NK-92 treated with Interleukin-12 subunit alpha and Interleukin-12 subunit beta, amount 100 ng/mL, for 24 hours (cell line): ENCODE measurements at places on chromosomes 13 and 19.

- DNase-seq: no peak
Measured at GRCh38 chr19:33755099-33756035, 41.3 kb upstream of the KCTD15 start.

DNA sequence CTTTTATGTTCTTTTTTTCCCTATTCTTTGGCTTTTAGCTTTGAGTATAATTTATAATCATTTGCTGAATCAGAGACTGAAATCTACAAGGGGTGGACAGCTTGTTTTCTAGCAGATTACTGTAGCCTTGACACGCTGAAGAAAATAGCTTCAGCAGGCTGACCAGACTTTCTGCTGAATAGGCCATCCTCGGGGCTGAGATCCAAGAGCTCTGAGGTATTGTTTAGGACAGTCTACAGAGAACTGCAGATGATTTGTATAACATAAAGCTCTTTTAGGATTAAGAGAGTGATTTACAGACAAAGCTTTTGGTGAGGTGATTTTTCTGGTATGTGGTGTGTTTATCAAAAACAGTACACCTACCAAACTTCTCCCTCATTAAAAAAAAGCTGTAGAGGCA is 16.8 kb downstream of the POLR1D start:
- DNase-seq: no peak

DNA sequence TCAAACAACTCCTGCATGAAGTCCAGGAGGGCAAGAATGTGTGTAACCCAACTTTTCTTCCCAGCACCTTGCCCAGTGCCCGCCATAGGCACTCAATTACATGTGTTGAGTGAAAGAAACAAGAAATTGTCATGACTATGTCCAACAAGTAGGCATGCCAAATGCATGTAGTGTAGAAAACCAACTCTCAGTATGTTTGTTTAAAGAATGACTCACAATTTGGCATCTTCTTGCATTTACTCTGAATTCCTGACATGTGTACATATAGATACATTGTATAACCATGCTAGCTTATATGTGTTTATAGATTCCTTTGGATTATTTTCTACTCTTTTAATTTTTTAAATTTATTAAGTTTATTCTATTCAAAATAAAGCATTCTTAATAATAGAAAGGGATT is 305.0 kb downstream of the EFNB2 start:
- DNase-seq: no peak

DNA sequence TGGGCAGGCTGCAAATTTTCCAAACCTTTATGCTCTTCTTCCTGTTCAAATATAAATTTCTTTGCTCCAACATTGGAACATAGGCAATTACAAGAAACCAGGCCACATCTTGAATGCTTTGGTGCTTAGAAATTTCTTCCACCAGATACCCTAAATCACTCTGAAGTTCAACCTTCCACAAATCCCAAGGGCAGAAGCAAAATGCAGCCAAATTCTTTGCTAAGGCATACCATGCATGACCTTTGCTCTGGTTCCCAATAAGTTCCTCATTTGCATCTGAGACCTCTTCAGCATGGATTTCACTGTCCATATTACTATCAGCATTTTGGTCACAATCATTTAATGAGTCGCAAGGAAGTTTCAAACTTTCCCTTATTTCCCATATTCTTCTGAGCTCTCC is 130.9 kb downstream of the DIAPH3 start:
- no peak for DNase-seq

DNA sequence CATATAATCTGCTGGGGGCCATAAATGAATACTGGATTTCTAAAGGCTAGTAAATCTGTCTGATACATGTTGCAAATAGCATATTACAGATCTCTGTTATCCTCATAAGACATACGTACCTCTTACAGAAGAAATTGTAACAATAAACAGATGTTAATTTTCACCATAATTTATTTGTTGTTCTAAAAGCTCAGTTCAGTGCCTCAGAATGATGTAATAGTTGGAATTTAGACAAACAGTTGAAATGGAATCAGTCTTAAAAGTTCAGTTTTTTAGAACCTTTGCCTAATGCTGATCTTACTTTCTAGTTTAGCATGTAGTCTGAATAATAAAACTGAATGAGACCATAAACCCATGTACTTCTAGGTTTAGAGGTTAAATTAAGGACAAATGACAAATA is 43.1 kb downstream of the B3GLCT start:
- no peak for DNase-seq

DNA sequence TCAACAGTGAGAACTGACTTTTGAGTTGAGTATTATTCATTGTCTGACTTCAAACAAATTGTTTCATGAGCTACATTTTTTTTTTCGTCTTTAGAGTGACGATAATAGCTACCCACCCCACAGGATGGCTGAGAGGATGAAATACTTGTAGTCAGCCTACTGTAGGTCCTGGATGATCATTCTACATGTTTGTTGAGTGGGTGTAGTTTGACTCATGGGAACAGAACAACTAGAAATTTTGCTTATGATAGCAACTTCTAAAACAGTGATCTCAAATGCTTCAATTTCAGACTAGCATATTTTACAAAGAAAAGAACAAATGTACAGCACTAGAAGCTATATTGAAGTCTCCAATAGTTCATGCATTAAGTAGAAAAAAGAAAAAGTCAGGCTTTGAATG is 651.8 kb downstream of the PCDH9 start:
- DNase-seq: no peak

GRCh38 chr19:12886651-12886968 is 391 bp downstream of the KLF1 start:
- DNase-seq: no peak

GRCh38 chr13:42337808-42338600 is 66.1 kb downstream of the AKAP11 start:
- DNase-seq: no peak

DNA sequence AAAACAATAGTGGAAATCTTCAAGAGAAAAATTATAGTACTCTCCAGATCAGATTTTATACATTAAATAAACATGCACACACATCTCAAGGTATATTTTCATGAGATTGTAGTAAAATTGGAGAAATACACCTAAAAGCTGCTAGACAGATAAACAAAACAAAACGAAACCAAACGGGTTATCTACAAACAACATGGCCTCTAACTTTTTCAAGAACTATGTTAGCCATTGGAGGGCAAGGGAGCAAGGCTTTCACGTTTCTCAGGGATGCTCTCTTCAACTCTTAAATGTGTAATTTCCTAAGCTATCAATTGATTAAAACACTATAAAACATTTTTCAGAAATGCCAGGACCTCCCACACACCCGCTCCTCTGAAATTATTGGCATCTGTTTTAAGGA is 1262.4 kb upstream of the PCDH20 start:
- no peak for DNase-seq

DNA sequence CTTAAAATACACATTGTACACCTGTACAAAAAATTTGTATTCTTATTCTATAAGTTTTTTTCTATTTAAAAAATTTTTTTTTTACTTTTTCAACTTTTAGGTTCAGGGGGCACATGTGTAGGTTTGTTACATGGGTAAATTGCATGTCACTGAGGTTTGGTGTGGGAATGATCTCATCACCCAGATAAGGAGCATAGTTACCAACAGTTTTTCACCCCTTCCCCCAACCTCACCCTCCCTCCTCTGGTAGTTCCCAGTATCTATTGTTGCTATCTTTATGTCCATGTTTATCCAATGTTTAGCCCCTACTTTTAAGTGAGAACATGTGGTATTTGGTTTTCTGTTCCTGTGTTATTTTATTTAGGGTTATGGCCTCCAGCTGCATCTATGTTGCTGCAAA is 89.9 kb downstream of the CDK8 start:
- DNase-seq: no peak

DNA sequence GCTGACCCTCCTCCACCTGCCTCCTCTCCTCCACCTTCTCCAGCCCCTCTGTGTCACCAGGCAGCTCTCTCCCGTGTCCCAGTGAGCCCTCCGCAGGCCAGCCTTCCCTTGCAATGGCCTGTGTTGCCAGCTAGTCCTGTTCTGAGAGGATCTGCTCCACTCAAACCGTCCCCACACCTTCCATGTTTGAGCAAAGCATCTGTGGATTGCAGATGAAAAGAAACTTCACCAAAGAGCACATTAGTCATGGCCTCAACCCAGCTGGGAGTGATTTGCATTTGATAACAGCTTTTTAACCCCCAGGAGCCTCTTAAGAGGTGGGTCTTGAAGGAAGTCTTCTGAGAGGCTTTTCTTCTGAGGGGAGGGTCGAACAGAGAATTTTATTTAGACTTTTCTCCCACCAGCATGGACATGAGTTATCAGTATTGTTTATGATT is 72.8 kb downstream of the COL4A2 start:
- DNase-seq: no peak

- no peak for DNase-seq
Measured at GRCh38 chr19:31963746-31964145, 381.7 kb upstream of the ZNF507 start.

DNA sequence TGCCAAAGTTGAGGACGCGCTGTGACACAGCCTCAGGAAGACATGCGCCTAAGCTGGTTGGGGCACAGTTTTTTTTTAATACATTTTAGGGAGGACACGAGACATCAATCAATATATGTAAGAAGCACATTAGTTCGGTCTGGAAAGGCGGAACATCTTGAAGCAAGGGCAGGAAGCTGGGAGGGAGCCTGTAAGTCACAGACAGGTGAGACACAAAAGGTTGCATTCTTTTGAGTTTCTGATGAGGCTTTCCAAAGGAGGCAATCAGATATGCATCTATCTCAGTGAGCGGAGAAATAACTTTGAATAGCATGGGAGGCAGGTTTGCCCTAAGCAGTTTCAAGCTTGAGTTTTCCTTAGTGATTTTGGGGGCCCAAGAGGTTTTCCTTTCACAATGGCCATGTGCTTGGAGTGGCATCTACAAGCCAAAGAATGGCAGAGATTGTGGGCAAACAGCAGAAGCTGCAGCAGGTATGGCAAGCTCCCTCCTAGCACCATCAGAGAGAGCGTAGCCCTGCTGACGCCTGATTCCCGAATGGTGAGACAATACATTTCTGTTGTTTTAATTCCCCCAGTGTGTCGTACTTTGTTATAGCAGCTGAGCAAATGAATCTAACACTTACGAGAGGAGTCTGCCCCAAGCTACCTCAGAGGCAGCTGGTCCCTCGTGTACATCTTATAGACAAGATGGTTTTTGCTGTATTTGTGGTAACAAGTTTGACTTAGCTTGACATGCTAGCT is 99.5 kb upstream of the TMTC4 start:
- no peak for DNase-seq

- no peak for DNase-seq
Measured at GRCh38 chr13:33284031-33284430, 1.5 kb downstream of the STARD13 start.

DNA sequence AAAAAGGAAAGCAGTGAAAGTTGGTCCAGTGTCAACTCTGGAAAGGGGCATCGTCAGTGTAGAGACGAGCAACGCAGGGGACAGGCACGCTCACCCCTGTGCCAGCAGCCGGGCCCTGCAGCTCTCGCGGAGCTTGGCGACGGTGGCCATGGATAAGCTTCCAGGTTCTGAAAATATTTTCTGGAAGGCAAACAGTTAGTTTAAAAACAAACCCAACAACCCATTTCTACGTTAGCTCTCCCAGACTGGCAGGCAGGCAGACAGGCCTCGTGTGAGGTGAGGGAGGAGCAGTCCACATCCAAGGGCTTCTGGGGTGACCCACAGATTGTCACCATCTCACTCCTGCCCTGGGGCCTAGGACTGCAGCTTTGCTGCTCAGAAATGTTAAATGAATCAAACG is 27.4 kb downstream of the LAMP1 start:
- DNase-seq: no peak

DNA sequence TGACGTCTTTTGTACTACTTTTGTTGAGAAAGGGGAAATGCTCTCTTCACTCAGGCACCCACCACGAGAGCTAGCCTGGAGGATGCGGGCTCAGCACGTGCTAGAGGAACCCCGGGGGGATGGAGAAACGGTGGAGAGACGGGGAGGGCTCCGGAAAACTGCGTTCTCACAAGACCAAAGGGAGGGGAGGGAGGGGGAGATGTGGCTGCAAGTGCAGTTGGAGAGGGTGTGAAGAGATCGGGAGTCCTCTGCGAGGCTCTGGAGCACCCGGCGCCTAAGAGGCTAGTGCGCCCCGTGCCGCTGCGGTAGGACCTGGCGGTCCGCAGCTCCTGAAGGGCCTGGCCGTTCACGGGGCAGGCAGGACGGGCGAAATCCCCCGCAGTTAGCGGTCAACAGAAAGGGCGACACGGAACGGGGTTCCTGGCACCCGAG is 43.4 kb upstream of the XPO4 start:
- no peak for DNase-seq

DNA sequence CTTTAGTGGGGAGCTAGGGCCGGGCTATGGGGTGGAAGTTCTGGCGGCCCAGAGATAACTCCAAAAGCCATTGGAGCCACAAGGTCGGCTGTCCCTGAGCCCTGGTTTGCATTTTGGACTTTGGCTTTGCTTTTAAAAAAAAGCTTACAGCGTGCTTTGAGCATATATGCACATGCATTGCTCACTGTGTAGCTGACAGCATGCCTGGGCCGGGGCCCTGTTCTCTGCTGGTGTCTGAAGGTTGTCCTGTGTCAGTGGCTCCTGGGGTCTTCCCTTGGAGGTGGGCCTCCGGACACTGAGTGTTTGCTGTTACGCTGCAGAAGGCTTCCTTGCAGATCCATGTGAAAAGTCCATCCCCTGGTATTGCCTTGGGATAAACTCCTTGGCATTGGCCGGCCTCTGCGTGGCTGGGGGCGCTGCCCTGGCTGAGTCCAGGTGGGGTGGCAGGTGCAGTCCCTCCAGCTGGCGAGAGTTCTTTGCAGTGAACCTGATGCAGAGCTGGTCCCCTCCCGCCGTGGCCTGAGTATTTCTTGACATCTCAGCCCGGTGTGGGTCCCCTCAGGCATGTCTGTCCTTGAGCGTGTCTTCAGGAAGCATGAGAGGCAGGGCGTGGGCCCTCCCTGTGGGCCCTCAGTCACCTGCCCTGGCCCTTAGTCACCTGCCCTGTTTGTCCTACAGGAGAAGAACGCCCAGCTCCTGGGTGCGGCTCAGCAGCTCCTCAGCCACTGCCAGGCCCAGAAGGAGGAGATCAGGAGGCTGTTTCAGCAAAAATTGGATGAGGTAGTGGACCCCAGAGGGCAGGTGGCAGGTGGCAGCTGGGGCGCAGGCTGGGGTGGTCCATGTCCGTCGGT is 23.0 kb downstream of the PLEKHJ1 start:
- no peak for DNase-seq

DNA sequence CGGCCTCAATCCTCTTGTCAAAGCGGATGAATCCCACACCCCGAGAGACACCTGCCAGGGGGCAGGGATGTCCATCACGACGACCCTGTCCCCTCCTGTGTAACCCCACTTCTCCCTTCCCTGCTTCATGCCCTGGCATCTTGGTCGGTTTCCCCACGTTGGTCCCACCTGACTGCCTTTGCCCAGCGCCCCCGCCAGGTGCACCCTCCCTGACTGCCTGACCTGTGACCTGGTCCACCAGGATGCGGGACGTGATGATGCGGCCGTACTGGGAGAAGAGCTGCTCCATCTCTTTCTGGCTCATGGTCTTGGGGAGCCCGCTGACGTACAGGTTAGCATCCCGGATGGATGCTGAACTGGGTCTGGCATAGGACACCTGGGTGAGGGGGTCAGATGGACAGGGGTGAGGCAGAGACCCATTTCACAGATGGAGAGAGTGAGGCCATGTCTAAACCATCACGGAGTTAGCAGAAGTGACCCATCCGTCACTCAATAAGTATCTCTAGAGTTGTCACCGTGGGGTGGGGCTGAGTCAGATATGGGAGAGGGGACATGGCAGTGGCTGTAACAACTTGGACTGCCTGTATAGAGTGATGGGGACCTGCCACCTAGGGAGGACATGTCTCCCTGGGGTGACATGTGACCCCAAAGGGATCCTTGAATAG is 22.5 kb downstream of the ELAVL3 start:
- no peak for DNase-seq

- no peak for DNase-seq
Measured at GRCh38 chr13:74280093-74280794, 146.0 kb upstream of the KLF12 start.

- no peak for DNase-seq
Measured at GRCh38 chr13:36418022-36418805, 14.1 kb upstream of the CCNA1 start.
